ENCODE measurements at places on chromosomes 11 and 22.

GRCh38 chr11:120612513-120613263, 101.1 kb downstream of the GRIK4 start:
- DNase-seq: no peak

- DNase-seq: no peak
Observed at GRCh38 chr22:43343262-43343669, at the start of gene SCUBE1. Gene SCUBE1, minus strand, starts transcription at chr22:43343372. Its CDS starts 111 bp downstream, at chr22:43343261.

GRCh38 chr11:27064086-27064485, 23.5 kb downstream of the BBOX1 start:
- DNase-seq: no peak

DNA sequence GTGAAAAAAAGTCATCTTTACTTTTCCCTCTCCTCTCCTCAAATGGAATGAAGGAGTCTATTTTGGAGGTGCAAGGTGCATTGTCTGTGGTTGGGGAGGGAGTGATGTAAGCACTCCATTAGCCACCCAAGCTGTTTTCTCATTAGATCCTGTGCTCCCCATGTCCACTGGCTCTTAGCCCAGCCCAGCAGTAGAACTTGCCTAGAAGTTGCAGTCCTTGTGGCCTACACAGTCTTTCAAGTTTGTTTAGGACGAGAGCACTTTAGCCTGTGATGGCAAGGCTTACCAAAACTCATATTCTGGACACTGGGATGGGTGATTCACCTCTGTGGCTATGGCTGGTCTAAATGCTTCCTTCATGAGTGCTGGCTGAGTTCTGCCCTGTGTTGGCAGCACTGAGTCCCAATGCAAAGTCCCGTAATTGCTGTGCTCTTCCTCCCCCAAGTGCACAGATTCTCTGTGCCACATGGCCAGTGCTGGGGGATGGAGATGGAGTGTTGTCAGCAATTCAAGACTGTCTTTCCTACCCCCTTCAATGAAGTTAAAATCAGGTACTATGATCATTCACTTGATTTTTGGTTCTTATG, 15.8 kb downstream of the SLC22A25 start:
- DNase-seq: no peak

- no peak for DNase-seq
Observed at GRCh38 chr11:32216749-32217148, 125.9 kb downstream of the RCN1 start.

DNA sequence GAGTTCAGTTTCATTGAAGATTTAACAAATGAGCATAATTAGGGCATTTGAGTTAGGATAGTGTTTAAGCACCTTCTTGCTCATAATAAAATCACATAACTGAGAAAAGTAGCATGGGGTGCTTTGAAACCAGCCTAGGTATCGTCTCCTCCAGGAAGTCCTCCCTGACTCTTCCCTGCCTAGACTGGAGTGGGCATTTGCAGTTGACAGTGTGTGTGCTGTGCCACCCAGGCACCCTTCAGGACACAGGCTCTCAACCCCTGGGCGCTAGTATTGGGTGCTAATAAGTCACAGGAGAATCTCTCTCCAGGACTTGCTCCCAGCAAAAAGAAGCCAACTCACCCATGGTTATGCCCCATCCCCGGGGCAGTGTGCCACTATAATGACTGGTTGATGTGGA, 584.1 kb downstream of the INSC start:
- DNase-seq: no peak

GRCh38 chr22:25566898-25567235, 2.4 kb downstream of the GRK3 start:
- no peak for DNase-seq

- no peak for DNase-seq
Observed at GRCh38 chr11:119107538-119108145, 498 bp downstream of the C2CD2L start.

GRCh38 chr22:40757071-40757470, 62.1 kb downstream of the SLC25A17 start:
- DNase-seq: no peak

DNA sequence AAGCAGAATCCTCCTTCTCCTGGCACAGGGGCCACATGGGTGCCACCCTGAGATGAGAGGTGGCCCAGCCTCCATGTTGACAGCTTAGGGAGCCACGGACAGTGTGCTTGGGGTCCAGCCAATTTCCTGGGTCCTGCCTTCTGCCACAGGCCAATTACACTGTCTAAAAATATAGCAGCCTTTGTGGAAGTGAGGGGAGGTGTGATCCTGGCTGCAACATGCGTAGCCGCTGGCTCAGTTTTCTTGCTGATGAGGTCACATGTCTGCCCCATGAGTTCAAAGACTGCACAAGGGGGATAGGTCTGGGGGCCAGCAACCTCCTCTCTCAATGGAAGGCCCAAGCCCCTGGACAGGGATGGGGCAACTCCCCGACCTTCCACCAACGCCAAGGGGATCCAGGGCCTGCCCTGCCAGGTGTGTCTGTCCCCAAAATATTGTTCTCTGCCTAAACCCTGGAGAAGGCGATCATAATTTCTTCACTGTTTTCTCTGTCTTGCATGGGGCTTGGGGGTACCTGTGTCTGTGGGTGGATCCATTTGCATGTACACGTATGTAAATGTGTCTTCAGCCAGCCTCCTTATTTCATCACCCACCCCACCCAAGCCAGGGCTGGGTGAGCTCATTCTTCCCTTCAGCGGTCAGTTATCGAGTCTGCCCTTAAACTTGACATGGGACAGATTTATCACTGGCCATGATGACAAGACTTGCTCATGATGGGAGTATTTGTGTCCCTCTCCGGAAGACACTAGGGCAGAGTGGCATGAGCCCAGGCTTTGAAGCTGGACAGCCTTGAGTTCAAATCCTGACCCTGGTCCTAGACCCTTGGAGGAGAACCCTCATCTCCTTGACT, 59.4 kb downstream of the OTOG start:
- no peak for DNase-seq

DNA sequence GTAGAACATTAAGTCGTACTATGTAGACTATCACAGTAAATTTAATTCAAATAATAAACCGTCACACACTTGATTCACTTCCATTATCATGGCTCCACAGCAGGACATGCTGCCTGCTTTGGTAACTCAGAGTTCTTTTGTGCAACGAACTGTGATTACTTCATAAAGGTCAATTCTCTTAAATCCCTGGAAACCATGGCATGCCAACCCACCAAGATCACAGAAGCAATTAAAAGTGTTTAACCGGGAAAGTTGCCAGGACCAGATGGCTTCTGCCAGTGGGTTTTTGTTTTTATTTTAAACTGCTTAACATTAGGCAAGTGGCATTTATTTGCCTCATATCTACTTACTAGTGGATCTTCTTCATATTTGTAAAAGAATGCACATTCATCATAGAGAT, 1162.1 kb downstream of the DLG2 start:
- DNase-seq: no peak

- DNase-seq: no peak
Observed at GRCh38 chr11:58186938-58187337, 1.9 kb upstream of the OR9Q2 start.

GRCh38 chr22:20840646-20841371, 17.8 kb downstream of the PI4KA start:
- DNase-seq: no peak

DNA sequence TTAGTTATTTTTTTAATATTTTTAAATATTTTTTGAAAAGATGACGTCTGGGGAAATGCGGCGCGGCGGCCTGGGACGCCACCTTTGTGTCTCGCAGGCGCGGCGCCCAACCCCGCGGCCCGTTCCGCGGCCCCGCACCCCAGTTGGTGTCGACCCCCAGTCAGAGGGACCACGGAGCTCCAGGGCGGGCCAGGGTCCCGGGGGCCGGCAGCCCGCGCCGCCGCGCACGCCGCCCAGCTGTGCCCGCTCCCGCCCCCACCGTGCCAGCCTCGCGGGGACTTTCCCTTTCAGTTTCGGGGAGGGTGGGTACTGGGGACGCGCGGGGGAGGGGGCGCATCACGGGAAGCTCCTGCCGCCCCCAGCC, 1.6 kb downstream of the CCND1 start:
- no peak for DNase-seq

- no peak for DNase-seq
Observed at GRCh38 chr11:58318532-58318931, 40.3 kb downstream of the OR5B17 start.

GRCh38 chr11:128532572-128533091, 54.7 kb downstream of the ETS1 start:
- DNase-seq: no peak

GRCh38 chr11:102470251-102470650, 17.7 kb upstream of the TMEM123 start:
- DNase-seq: no peak

DNA sequence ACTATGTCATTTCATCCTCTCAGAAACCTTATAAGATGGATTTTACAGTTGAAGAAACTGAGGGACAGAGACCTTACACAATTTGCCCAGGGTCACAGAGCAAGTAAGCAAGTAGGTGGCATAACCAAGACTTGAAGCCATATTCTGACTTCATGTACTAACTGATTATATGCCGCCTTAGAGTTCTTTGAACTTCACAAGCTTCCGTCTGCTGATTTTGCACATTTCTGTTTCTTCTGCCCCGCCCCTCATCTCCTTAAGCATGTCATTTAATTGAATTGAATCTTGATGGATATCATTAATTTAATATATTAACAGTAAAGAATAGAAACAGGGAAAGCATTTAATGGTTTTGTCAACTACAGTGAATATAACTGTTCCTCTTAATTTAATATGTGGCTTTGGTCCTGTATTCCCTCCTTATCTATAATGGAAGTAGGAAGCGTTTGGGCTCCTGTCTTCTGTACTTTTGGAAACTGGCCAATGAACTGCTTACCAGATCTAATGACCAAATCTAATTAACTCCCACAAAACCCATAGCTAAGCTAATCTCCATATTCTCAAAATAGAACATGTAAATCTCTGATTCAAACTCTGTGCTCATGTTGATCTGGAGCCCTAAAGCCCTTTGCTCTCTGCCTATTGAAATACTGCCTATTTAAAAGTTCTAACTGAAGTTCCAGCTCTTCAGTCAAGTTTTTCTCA, 30.4 kb downstream of the SIK2 start:
- no peak for DNase-seq

GRCh38 chr11:76025068-76025467, 181.2 kb downstream of the WNT11 start:
- DNase-seq: no peak

GRCh38 chr22:35882211-35883030, 146.2 kb downstream of the RBFOX2 start:
- no peak for DNase-seq
